Upper lobe of left lung (tissue), 6 donors: ENCODE measurements at places on chromosomes 7 and 10. TPM values are rescaled to one million over a fixed set of nuclear protein-coding genes. Genes with fewer than 3 reads are reported as not detected.

DNA sequence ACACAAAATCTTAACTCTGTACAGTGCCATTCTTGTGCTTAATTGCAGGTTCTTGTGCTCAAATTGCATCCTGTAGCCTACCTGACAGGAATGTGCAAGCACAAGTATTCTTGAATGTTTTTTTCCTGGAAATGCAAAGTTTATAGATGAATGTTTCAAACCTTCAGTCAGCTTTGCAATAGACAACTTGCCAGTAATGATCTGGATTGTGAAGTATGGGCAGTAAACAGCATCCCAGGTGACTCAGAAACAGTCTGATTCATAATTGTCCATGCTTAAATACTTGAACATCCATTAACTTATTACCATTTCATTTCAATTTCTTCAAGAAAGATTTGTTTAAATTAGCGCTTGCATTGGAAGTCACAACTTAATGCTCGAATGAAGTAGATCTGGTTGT, 347.2 kb downstream of the SDK1 start:
- DNase-seq = no peak

PLEKHS1 gene
- total RNA-seq = 36.7 TPM

DNA sequence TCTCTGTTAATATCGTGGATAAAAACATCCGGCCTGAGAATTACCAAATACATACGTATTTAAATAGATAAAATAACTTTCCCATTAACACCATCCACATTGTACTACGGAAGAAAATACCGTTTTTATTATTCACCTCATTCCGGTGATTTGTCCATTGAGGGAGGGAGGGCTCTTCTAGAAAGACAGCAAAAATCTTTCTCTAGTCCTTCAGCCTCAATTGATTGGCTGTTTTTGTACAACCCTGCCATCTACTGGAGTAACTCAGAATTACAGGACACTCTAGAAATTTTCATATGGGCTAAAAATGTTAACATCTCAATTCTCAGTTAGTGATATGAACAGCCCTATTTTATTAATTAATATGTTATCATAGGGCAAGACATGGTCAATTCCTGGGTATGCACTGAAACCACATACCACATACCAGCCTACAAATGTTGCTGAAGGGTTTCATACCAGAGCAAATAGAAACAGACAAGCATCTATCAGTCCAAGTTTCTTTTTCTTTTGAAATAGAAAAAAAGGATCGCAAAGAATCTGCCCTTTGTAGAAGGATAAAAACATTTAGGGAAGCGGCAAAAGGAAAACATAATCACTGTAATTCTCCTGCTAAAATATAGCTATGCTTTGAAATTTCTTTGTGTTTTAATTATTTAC, 55.8 kb upstream of the CDCA7L start:
- DNase-seq = no peak

DNA sequence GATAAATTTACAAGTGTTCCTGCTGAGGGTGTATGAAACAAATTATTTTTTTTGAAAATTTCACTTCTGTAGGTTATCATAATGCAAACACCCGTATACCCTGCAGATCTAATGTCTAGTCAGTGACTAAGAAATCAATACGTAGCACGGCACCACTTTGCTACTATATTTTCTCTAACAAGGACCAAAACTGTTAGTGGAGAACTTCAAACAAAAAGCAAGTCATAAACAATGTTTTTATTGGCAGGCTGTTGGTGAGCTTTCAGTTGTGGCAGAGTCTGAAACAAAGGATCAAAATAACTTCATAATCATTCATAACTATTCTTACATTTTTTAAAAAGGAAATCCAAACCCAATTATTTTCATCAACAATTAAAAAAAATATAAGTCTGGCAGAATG, 11.8 kb downstream of the SEM1 start:
- DNase-seq = no peak

GRCh38 chr7:64914557-64914956, 11.5 kb downstream of the ZNF273 start:
- no peak for DNase-seq
